Suppressor macrophage treated with lipopolysaccharide for 1 hour (primary cell): ENCODE measurements at places on chromosomes 3 and 15.

DNA sequence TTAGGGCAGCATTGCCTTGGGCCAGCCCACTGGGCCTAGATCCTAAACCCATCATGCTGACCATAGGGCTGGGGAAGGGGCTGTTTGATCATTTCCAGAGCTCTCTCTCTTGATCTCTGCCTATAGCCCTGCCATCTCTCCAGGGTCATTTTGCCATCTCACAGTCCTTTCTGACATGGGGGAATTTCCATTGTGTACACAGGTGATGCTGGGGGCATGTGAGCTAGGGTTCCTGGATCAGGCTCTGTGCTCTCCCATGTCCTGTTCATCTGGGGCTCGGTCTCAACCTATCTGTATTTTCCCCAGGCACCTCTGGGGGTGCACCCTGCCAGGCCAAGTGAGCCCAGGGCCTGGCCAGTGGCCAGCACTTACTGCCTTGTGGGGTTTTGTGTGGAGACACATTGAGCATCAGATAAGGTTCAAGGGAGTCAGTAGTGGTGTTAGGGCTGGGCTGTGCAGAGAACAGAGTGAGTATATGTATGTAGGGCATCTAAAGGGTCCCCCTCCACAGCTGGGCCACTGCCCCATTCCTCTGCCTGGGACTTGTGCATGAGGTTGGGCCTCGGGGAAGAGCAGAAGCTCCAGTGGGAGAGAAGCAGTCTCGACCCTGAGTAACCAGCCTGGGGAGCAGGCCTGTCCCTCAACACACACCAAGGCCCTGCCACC, 25.7 kb upstream of the APEH start:
- DNase-seq: no peak

GRCh38 chr15:74958320-74958907, 1.8 kb upstream of the RPP25 start:
- DNase-seq: peak; percentile 62

GRCh38 chr15:35194296-35194695, 109.2 kb upstream of the NANOGP8 start:
- DNase-seq: no peak

DNA sequence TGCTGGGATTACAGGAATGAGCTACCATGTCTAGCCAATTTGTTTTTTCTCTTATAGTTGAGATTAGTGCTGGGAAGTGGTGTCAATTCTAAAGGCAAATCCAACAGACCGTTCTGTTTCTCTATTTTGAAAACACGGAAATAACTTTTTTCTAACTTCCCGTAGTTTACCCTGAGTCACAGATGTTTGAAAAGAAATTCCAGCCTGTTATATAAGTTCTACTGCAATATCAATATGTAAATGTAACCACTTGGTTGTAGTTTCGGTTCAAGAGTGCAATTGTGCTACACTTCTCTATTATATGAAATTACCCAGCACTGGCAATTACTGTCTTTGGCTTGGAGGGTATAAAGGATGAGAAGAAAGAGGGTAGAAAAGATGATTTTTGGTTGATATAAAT, 22.3 kb upstream of the GNB4 start:
- peak; percentile 76 for DNase-seq
